Fibroblast of skin of back (primary cell): ENCODE measurements at places on chromosomes 13 and 19.

GRCh38 chr19:9171393-9171991 lies 7.3 kb upstream of the OR7D2 start:
- no peak for DNase-seq

GRCh38 chr13:52599848-52600603 lies 42.2 kb upstream of the HNRNPA1L2 start:
- DNase-seq, result peak; percentile 30

DNA sequence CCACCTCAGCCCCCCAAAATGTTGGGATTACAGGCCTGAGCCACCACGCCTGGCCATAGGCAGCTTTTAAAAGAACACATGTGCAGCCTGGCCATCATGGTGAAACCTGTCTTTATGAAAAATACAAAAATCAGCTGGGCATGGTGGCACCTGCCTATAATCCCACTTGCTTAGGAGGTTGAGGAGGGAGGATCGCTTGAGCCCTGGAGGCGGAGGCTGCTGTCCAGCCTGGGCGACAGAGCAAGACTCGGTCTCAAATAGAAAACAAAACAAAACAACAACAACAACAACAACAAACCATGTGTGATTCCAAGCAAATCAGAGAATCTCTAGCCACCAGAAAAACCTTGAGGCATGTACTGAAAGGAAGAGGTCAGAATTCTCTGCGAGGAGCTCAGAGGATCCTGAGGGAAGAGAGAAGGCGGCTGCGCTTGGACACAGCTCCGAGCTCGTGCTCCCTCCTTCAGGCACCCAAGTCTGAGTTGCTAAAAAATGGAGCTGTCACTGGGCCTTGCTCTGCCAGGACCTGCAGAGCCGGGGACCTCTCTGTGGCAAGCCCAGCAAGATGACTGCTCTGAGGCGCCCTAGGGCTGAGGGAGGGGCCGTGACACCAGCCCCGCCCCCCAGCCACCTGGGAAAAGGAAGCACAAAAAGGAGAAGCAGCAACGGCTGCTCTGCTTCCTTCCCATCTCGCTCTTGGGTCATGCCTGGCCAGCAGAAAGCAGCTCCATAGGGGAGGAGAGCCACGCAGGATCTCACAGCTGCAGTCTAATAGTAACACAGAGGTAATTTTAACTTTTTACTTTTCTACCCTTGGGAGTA lies at the start of gene ARL11:
TSS of gene ARL11 (plus strand) at position 677 of the 822 bp plus-strand sequence. CDS start 1,941 bp downstream, outside the sequence.
- no peak for DNase-seq

- DNase-seq, result no peak
Observed at GRCh38 chr19:50850738-50851137, 4.0 kb upstream of the KLK3 start.

- no peak for DNase-seq
Observed at GRCh38 chr13:46738766-46739165, 58.2 kb downstream of the ESD start.

GRCh38 chr19:13037731-13038130 lies 42.5 kb downstream of the NFIX start:
- DNase-seq, result peak; percentile 34

DNA sequence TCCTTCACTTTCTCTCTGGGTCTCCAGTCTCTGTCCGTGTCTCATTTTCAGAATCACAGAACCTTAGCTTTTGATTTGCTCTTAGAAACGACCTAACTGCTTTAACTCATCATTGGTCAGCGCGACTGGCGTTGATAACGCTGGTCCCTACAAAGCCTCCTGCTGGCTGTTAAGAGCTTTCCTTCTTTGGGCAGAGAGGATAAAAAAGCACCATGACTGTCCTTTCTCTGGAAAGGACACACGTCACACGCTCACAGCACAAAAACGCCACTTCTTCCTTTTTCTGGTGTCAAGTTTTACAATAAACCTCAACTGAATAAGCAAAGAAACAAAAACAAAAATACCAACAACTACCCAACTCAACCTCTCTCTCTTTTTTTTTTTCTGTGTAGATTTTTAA lies 1.7 kb upstream of the KLK12 start:
- no peak for DNase-seq

GRCh38 chr19:35291259-35291658 lies 702 bp upstream of the MAG start:
- no peak for DNase-seq

- DNase-seq, result no peak
Observed at GRCh38 chr13:112617754-112618375, 29.9 kb upstream of the TUBGCP3 start.

DNA sequence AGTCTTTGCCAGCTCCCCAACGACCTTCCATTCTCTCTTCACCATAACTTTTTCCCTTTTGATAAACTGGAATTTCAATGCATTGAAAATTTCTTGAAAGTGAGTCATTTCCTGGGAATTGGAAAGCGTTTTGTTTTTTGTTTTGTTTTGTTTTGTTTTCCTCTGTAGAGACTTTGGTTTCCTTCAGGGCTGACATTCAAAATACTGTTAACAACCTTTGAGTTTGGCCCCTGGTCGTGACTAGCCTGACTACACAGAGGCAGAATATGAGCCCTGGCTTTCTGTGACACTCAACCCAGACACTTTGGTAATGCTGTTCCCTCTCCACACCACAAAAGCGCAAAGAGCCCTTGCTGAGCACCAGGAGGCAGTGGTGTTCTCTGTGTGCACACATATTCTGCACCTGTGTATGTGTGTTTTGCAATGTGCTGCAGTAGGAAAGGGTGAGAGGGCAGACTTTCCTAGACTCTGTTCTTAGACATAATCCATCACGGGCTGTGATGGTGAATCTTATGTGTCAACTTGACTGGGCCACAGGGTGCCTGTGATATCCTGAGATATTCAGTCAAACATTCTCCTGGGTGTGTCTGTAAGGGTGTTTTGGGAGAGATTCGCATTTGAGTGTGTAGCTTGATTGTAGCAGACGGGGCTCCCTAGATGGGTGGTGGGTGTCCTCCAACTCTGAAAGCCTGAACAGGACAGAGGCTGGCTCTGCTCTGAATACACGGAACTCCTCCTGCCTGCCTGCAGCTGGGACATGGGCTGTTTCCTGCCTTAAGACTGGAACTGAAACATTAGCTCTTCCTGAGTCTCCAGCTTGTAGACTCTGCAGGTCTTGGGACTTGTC lies 29.5 kb upstream of the ANKRD10 start:
- DNase-seq, result peak; percentile 36

- DNase-seq, result peak; percentile 83
Observed at GRCh38 chr19:3986260-3987041, 1.2 kb upstream of the EEF2 start.

DNA sequence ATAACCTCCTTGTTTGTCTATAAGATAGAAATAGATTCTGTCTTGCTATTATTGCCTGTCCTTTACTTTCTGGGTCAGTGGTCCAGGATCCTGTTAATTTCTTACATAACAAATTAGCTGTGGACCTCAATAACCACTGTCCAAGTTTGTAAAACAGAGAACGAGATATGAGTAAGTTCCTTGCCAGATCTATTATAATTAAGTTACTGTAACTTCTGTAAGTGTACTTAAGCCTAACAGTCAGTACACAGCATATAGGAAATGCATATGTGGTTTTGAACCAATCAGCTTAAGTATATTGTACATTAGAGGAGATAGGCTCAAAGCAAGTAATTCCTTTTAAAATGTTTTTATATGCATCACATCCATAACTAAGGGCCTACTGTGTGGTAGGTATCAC lies 34.9 kb downstream of the HTR2A start:
- no peak for DNase-seq

GRCh38 chr19:34259367-34260095 lies 5.2 kb downstream of the GARRE1 start:
- DNase-seq, result peak; percentile 46

DNA sequence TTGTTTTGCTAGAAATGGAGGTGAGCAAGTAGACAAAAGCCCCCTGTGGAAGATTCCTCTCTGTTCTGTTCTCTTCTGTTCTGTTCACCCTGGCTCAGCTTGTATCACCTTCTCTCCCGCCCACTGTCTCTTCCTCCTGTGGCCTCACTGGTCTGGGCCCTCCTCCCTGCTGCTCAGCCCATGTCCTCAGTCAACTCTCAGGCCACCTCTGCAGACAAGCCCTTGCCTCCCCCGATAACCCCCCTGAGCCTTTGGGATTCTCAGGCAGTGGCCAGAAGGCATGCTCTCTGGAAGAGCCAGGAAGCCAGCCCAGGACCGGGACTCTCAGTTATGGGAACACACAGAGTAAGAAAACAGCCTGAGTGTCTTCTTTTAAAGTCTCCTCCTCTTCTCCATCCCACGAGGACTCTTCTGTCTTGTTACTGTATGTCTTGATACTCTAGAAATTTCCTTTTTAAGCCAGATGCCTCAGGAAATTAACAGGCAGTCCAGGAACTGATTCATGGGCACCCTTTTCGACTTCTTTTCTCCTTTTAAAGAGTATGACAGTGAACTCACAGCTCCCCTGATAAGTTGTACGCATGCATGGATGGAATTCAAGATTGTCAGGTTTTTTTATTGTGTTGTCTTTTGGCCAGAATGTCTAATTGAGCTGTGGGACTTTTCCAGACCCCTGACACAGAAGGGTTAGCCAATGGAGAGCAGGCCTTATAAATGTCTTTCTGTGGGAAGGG lies 33.7 kb downstream of the SHISA2 start:
- DNase-seq, result peak; percentile 44

- DNase-seq, result no peak
Observed at GRCh38 chr19:15666883-15667282, 6.0 kb upstream of the CYP4F12 start.

DNA sequence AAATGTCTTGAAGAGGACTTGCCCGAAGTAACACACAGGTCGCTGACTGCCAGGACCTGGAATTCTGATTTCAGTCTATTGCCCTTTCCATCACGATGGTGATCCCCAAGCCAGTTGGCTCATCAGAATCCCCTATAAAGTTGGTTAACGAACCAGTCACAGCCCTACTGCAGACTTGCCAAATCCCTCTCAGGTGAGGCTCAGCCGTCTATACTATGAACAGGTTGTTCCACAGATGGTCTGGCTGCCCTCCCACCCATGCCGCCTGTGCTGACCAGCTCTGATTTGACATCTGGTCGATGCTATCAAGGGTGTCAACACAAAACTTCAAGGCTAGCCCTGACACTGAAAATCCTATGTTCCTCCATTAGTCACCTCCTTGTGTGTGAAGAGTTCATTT lies 90.0 kb downstream of the RNASEH2B start:
- DNase-seq, result no peak

DNA sequence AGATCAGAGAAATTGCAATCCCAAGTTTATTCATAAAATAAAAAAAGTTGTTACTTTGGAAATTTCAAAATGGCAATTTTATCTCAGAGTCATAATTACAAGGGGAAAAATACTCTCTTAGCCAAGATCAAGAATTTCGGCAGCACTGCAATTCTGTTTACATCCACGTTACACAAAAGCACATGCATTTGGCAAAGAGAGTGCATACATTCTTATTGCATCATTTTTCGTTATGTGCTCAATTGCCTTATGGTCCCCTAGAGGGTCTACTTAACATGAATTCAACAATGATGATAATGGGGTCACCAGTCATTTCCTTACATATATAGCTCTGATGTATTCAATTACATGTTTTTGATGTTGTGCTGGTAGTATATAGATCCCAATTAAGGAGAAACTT lies 498.0 kb downstream of the DIAPH3 start:
- DNase-seq, result no peak

GRCh38 chr13:22700246-22700887 lies 480.4 kb upstream of the SGCG start:
- no peak for DNase-seq

DNA sequence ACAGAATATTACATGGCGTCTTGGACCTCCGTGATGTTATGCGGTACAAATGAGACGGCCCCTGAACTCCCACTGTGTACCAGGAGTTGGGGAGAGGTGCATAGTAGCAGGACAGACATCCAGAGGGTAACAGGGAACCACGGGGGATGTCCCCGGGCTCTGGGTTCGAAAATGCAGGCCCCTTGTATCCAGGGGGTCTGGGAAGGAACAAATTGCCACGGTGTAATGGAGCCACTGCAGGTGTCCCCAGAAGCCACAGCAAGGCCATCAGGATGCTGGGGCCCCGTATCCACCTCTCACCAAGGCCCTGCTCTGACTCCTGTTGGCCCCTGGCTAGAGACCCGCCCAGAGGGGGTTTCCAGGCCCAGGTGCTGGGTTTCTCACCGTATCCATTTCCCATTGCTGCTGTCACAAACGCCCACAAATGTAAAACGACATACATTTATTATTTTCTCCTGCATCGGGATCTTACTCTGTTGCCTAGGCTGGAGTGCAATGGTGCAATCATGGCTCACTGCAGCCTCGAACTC lies 77.8 kb downstream of the INSR start:
- DNase-seq, result no peak

- no peak for DNase-seq
Observed at GRCh38 chr13:31361673-31362072, 161.9 kb downstream of the B3GLCT start.

DNA sequence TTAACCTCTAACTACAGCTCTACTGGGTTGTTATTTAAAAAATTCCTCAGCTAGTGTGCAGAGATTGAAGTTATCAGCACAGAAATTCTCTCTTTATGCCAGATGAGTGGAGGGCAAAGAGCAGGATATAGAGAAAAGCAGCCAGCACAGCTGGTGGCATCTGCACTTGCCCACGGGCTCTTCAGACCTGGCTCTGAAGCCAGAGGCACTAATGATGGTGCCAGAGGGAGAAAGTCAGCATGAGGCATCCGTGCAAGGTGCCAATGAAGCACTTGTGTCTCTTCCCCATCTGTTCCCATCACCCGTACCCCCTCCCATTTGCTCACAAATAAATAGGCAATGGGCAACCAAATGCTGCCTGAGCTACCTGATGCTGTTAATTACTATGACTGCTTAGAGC lies 138.9 kb downstream of the OLFM4 start:
- DNase-seq, result no peak

- no peak for DNase-seq
Observed at GRCh38 chr19:51944798-51945552, 17.7 kb downstream of the ZNF613 start.

DNA sequence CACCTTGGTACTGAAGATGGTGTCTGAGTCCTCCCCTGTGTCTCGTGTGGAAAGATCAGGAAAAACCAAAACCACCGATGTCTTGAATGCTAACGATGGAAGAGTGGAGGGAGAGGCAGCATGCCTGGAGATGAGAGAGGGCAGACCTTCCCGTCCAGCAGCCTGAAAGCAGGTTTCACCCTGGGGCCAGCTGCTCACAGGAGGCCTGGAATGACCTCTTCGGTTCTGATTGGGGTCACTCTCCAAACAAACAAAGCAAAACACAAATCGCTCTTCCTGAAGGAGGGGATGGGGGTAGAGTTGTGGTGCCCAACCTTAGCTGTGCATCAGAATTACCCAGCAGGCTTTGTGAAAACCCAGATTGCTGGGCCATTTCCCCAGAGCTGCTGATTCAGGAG lies 142.3 kb upstream of the SOX1 start:
- no peak for DNase-seq

GRCh38 chr19:31099515-31100205 lies 249.6 kb downstream of the TSHZ3 start:
- DNase-seq, result no peak

- peak; percentile 18 for DNase-seq
Observed at GRCh38 chr19:50384685-50385535, 763 bp downstream of the POLD1 start.

DNA sequence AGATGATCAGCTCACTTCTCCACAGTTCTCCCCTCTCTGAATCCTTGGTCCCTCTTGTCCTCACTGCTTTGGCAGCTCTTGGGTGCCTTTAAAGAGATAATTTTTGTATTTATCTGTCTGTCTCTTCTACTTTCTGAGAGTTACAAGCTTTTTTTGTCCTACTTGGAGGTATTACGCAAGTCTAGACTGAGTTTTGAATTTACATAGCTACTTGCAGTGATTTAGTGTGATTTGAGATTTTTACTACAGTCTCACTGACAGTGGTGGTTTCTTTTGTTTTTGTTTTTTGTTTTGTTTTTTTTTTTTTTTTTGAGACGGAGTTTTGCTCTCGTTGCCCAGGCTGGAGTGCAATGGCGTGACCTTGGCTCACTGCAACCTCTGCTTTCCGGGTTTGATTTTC lies 22.1 kb downstream of the URI1 start:
- DNase-seq, result no peak
